ENCODE measurements at places on chromosomes 12 and 14.

DNA sequence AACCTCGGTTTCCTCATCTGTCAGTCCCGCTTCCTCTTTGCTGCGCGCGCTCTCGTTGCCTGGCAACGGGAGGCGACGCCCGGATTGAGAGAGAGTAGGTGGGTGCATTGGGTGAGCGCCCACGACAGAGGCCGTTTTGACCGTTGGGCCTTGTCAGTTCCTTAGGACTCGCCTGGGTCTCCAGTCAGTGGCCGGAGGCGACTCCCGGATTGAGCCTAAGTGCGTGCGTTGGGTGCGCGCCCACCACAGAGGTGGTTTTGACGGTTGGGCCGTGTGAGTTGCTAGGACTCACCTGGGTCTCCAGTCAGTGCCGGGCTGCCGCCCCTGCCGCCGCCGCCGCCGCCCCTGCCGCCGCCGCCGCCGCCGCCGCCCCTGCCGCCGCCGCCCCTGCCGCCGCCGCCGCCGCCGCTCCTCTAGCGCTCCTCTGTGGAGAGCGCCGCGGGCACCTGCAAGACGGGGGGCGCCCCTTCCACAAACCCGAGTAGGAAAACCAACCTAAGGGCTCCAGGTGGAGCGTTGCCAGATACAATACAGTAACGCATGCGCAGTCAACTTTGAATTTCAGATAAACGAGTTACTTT is 37.2 kb downstream of the APOBEC1 start:
- no peak for DNase-seq

GRCh38 chr12:116736962-116737773 is 701 bp downstream of the SPRING1 start:
- DNase-seq: peak; percentile 14

DNA sequence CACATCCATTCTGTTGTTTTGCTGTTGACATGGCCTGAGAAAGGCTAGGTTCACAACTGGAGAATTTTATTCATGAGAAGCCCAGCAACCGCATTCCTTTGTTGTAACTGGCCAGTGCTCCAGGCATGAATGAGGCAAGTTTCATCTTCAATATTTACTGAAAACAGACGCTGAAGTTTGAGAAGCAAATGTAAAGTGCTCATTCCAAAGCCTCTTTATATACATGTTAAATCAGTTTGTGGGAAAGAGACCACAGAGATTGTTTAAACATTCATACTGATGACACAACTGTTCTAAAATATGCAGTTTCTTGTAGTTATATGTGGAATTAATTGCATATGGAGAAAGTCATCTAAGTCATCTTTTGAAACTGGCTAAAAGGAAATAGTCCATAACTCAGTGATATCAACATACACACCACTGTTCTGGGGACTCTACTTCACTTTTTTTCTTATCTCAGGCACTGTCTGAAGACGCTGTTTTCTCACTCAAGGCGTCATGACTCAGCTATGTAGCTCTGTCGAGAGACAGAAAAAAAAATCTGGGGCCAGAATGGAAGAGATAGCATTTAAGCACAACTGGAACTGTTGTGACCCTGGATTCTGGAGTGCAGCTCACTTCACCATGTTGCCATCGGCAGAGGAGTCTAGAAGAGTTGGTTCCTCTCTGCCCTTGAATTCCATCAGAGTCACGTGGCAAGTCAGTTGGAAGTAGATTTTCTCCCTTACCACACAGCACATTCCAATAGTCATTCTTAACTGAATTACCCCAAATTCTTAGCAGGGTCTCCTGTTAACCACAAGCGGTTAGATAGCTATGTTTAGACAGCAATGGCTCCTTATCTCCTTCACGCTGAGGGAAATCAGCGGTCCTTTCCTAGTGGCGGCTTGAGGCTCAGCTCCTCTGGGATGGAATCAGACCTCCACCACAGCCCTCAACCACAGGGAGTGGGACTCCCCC is 258.4 kb upstream of the HMGA2 start:
- no peak for DNase-seq

DNA sequence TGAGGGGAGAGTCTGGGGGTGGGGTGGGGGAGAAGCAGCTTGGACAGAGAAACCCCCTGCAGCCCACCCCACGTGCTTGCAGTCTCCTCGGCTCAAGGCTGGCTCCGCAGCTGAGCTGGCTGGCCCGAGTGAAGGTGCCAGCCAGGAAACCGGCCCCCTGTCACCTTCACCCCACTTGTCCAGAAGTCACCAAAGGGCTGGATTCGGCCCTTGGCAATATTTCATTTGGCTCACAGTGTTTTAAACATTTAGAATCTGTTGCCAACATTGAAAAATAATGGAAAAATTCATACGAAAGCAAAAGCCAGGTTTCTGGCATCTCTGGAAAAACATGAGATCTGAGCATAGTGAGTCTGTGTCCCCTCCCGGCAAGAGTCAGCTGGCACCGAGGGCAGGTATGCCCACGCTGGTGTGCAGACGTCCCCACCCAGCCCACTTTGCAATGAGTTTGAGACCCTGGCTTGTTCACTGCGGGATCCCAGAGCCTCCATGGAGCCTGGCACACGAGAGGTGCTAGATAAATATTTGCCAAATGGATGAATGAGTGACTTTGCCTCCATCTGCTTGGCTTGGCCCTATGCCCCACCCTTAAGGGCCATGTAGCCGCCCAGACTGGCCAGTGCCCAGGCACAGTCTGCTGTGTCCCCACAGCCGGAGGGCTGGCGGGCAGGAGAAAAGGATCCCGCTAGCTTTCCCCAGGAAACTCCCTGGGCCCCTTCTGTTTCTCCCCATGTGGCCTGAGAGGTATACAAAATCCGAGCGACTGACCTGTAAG is 18.2 kb downstream of the MSI1 start:
- DNase-seq: no peak

DNA sequence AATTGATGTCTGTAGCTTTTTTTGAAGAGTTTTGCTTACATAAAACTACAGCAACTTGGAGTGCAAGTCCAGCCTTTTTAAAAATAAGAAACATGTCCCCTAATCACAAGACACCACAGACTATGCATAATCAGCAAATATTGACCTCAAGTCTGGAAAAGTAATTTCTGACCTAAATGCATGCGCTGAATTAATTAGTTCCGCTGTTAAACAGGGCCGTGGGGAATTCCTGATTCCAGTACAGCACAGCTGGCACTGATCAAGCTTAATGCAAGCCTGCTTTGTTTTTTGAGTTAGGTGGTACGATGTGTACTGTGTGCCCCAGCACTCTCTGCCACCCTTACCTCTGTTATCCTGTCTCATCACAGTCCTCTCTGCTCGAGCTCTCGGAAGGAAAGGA is 9.2 kb downstream of the MLH3 start:
- no peak for DNase-seq

- no peak for DNase-seq
Measured at GRCh38 chr14:78345131-78345744, 175.1 kb downstream of the NRXN3 start.

DNA sequence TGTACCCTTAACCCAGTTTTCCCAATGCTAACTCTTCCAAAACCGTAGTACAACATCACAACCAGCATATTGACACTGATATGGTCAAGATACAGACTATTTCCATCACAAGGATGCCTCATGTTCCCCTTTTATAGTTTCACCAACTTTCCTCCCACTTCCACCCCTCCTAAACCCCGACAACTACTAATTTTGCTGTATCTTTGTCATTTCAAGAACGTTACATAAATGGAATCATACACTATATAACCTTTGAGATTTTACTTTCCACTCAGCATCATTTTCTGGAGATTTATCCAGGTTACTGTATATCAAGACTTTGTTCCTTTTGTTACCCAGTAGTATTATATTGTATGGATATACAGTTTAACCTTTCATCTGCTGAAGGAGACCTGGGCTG is 88.9 kb downstream of the MED13L start:
- no peak for DNase-seq

- DNase-seq: no peak
Measured at GRCh38 chr14:95537298-95538089, 2.6 kb downstream of the GLRX5 start.

GRCh38 chr14:30621354-30621939 is 672 bp upstream of the SCFD1 start:
- peak; percentile 15 for DNase-seq

- no peak for DNase-seq
Measured at GRCh38 chr14:96261772-96262655, 6.0 kb downstream of the BDKRB1 start.

DNA sequence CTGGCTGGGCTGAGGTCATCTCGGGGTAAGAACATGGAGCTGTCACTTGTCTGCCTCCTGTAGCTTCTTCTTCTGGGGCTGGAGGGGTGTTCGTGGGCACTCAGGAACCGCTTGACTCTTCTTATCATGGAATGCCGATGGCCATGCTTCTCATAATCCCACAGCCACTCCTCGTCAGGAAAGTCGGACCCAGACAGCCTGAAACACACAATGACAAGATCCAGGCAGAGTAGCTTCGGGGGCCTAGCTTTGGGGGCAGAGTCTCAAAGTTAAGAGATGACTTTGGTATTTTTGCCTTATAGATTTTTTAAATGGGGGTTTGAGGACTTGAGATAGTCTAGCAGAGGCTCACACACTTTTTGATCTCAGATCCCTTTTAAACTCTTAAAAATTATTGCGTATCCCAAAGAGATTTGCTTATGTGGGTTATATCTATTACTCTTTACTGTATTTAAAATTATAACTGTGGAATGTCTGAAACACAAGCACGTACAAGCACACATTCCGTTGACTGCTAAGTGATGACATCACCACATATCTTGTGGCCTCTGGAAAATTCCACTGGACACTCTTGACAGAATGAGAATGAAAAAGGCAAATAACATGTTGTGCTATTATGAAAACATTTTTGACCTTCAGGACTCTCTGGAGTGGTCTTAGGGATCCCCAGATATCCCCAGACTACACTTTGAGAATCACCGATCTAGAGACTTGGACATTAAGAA is 43.3 kb downstream of the BEST3 start:
- DNase-seq: no peak

GRCh38 chr14:101054671-101055070 is 151.1 kb upstream of the RTL1 start:
- DNase-seq: no peak

GRCh38 chr14:66038618-66039017 is 447.6 kb upstream of the CCDC196 start:
- no peak for DNase-seq

DNA sequence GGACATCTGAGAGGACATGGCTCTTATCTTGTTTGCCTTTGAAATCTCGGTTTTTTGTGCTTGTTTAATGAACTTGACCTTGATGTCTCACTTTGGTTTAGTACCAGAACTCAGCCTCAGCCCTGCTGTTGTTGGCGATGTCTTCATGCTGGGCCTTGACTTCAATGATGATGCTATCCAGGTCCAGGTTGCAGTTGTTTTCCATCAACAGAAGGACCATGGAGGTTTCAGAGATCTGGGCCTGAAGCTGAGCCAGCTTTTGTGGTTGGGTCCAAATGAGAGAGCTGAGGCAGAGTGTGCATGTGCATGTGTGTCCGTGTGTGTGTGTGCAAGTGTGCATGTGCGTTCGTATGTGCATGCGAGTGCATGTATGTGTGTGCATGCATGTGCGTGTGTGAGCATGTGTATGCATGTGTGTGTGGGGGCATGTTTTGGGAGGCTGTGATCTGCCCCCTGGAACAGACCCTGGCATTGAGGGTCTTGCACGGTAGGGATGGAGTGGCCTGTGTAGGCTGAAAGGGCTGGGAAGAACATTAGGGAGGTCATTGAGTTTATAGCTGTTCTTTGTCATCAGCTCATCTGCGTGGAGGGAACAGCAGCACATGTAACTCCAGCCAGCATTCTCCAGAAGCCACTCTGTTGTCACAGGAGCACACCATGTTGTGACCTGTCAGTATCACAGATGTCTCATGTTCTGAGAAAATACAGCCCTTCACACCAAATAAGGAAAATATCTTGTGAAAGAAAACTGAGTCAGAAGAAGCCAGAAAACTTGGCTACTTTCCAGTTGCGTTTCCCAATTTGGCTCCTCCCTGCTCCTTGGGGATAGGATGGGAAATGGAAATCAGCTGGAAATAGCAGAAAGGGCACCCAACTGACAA is 10.0 kb upstream of the KRT82 start:
- DNase-seq: no peak

DNA sequence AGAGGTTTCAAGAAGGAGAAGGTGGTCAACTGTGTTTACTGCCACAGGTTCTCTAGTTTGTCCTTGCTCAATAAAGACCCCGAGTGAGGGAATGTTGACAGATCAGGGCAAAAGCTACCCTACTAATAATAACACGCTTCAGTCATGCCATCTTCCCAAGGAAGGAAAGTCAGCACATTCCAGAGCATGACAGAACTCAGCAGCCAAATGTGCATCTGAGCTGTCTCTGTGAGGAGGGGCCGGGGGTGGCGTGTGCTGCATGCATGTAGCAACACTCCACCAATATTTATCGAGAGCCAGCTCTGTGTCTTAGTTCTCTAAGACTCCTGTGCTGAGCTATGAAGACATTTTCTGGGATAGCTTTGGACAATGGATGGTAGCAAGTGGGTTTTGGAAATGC is 260.4 kb downstream of the DPF3 start:
- no peak for DNase-seq

DNA sequence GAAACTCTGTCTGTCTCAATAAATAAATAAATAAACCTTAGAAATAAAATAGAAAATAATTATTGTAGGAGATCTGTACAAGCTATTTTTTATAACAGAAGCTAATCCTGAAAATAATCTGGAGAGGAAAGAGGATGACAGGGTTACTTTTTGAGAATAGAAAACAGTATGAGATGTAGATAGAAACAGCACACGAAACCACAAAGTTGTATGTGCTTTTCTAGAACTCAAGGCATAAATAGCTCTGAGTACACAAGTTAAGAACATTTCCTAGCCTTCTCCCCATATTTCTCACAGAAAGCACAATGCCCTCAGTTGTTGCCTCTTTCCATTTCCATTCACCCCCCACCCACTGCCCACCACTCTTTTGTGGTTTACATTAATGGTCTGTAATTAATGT is 35.7 kb downstream of the SLC38A4 start:
- DNase-seq: no peak

DNA sequence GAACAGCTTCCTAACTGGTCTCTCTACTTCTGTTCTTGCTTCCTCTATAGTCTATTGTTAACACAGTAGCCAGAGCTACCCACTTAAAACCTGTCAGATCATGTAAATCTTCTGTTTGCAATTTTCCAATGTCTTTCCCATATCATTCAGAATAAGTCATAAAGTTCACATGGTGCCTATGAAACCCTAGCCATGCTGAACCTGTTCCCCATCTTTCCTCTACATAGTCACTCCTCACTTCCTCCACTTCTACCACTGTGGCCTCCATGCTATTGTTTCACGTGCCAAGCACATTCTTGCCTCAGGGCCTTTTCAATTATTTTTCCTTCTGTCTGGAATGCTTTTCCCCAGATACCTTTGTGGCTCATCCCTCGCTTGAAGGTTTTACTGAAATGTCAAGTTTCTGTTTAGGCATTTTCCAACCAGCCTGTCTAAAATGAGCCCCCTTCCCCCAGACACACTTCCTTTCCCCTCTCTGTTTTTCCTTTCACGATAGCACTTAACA is 132.1 kb downstream of the DYRK2 start:
- DNase-seq: no peak
